ENCODE measurements at places on chromosomes 4 and X.

- no peak for DNase-seq
Measured at GRCh38 chrX:145751943-145752342, 65.7 kb upstream of the SLITRK2 start.

DNA sequence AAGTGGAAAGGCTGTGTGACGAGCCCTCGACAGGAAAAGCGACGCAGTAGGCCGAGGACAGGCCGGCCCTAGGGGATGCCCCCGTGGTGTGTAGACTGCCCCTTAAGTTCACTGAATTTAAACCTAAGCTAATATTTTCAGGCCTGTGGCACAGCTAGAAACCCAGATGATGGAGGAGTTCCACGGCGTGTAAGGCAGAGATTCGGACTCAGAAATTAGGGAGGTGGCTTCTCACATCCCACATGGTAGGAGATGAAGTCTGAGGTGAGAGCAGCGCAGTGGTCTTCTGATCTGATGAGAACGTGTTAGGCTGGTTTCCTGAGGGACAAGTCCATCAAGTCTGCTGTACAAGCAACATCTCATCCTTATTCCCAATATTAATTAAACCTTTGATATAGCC, 7.8 kb downstream of the LRP2BP start:
- no peak for DNase-seq

DNA sequence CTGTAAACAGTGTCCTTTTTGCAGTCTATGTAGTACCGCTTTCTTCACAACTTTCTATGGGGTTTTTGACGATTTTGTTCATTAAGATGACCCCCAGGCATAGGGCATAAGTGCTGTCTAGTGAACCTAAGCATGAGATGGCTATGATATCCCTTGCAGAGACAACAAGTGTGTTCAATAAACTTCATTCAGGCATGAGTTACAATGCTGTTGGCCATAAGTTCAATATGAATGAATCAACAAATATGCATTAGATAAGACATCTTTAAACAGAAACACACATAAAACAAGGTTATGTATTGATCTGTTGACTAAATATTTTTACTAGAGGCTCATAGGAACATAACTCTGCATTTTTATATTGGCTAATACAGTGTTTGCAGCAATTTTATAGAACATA, 1322.0 kb downstream of the ARAP2 start:
- no peak for DNase-seq

DNA sequence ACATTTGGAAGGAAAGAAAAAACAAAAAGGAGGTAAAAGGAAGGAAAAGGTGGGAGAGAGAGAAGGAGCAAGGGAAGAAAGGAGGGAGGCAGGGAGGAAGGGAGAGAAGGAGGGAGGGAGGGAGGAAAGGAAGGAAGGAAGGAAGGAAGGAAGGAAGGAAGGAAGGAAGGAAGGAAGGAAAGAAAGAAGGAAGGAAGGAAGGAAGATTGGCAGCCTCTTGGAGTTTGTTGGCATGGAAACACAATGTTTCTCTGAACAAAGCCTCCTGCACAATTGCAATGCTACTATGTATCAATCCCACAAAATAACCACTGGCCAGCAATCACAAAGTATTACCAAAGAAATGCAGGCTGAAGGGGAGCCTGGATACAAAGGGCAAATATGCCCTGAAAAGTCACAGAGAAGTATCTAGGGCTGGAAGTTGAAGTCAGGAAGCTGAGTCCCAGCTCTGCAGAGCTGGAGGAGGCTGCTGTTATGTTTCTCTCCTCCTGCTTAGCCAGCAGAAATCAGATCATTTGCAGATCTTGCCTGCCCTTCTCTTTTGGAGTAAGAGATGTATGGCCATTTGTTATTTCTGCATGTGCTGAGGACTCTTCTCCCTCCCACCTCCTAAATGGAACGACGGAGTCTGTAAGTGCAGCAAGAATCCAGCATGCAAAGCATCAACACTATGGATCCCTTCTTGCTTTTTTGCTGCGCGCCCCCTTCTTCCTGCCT, 195.9 kb upstream of the LDB2 start:
- no peak for DNase-seq

DNA sequence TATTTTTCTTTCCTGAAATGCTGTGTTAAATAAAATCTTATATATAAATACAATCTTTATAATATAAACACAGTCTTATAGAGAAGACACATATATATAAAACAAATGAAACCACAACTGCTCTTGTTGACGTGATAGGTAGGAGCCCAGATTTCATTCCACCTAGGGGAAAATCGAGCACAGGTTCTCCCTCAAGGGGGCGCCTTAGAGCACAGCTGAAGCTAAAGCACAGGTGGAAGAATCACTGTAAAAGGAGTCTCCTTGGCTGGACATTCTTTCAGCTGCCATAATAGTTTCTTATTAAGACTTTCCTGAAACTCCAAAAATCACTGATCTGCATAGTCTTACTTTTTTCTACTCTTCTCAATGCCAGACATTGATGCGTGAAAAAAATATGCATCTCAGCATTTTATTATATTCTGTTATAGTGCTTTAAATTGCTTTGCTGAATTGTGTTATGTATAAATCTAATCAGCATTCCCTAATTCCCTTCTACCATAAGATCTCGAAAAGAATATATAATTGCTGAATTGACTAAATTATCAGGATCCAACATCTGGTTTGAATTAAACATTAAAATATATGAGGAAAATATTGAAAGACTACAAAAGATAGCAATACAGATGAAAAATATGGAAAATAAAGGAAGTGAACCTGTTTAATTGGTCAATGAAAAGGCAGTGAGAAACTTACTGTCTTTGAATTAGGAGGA, 25.5 kb upstream of the RXFP1 start:
- DNase-seq = no peak

GRCh38 chrX:20461002-20461401, 194.3 kb upstream of the RPS6KA3 start:
- DNase-seq = no peak

DNA sequence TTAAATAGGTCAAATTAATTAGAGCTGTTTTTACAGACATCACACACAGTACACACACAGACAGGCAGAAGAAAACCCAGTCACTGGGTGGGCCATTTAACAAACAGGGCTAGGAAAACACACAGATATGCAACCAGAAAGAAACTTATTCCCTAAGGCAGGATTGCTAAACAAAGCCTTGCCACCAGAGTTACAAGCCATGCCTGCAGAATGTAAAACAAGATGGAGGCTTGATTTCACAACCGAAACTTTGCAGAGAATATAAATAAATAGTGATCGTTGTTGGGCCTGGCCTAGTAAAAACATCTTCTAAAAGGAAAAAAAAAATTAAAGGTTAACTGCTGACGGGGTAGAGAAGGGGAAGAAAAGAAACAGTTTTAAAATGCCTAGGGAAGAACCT, 212.3 kb downstream of the NAP1L3 start:
- DNase-seq = no peak

- DNase-seq = no peak
Measured at GRCh38 chr4:137800861-137801260, 268.6 kb upstream of the PCDH18 start.

DNA sequence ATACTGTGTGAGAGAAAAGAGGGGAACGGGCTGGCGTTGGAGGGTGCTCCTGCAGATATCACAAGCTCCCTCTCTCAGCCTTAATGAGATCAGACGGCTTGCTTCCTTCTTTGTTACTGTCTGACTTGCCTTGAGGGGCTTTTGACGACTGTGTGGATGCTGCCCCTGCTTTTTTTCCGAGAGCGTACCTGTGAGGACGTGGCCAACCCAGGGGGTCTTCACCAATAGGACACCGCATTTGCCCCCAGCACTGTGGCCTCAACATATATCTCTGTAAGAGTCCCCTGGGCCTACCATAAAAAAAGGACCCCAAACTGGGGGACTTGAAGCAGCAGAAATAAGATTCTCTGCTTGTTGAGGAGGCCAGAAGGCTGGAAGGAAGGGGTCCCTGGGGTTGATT, 143.9 kb downstream of the SHOX start:
- DNase-seq = no peak

DNA sequence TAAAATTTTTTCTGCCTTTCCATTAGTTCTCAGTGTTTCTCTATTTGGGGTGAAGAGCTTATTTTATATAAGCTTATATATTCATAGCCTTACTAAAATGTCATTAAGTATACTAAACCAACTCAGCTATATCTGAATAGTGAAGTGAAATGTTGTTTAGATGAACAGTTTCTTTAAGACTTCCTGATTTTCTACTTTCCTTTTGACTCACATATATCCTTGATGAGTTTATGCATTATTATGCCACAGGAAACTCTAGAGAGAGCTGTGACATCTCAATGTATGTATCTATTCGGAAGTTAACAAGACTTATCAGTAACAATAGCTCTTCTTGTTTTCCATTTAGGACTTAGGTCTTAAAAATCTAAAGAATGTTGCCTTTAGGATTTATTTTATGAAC, 1491.8 kb upstream of the IGFBP7 start:
- no peak for DNase-seq

DNA sequence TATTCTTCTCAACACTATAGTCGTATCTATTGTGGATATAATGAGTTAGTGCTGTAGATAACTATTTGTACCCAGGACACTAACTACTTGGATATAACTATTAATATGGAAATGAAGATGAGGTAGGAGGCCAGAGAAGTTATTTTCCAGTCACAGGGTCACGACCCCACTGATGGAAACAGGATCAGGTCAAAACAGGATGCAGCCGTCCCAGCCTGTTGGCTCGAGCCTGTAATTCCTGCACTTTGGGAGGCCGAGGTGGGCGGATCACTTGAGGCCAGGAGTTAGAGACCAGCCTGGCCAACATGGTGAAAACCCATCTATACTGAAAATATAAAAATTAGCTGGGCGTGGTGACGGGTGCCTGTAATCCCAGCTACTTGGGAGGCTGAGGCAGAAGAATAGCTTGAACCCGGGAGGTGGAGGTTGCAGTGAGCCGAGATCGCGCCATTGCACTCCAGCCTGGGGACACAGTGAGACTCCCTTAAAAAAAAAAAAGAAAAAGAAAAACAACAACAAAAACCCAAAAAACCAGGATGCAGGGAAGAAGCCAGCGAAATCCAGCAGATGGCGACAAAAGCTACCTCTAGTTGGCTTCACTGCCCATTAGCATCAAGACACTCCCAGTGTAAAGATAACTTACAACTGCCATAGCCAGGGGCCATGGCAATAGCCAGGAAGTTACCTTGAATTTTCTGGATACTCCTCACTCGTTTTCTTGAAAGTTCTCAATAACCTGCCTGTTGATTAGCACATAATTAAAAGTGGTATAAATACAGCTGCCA, 37.9 kb upstream of the NKAP start:
- DNase-seq = no peak

DNA sequence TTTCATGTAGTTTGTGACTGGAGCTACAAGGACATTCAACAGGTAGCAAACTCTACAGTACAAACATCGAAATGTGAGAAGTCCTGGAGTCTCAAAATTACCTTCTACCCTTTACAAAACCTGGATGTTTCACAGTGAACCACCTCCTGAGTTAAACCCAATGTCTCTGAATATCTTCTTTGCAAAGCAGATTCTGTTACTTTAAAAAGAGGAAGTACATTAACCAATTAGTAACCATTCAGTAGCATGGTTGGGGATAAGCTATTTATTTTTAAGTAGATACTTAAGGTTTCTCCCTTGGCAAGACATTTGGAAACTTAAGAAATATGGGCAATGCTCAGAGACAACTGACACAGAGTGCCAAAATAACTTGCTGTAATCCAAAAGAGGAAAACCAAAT, 371.9 kb upstream of the NWD2 start:
- DNase-seq = no peak

GRCh38 chr4:151569650-151570049, 160.7 kb downstream of the FHIP1A start:
- no peak for DNase-seq

DNA sequence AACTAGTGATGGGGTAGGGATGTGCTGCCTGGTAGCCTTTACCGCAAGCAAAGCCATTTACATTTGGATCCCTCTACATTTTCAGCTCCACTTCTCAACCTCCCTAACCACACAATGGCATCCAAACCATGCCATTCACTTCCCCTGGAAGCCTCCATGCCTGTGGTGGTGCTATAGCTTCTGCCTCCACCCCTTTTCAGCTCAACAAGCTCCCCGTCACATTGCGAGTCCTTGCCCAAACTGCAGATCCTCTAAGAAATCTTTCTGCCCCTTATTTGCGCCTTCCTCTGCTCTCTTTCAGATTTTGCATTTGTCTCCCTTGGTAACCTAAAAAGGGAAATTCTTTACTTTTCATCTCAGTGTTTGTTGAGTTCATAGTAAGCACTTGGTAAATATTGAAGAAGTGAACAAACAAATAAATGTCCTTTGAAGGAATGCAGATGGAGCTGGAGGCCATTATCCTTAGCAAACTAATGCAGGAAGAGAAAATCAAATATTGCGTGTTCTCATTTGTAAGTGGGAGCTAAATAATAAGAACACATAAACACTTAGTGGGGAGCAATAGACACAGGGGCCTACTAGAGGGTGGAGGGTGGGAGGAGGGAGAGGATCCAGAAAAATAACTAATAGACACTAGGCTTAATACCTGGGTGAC, 6.9 kb downstream of the CYTL1 start:
- DNase-seq = no peak

DNA sequence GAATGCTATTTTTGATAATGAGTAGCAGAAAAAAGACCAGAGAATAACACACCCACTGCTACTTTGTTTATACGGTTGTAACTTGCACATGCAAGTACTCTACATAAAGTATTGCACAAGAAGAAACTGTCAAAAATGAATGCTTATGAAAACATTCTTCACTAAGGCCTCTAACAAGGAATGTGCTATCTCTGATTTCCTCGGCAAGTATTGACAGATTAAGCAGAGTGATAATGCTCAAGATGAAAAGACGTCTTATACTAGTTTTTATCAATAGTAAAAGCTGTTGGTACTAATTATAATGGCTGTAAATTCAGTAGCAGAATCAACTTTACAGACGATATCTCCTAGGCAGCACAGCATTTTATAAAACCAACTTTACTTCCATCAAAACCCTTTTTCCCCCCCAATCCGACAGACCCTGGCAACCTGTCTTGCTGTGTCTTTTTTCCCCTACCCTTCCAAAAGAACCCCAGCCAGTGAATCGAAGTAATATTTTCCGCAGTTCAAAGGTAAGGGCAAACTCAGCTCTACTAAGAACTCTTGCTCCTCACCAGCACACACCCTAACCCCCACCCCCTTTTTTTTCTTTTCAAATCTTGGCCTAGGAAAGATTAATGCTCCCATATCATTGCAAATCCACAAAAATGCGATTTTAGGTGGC, 1.5 kb downstream of the FRYL start:
- no peak for DNase-seq
